ENCODE measurements at places on chromosomes 7 and 10. TPM values are rescaled to one million over a fixed set of nuclear protein-coding genes. Genes with fewer than 3 reads are reported as not detected.

- no peak for DNase-seq
Measured at GRCh38 chr10:112728118-112728883, 221.7 kb upstream of the TCF7L2 start.

- DNase-seq: no peak
Measured at GRCh38 chr10:21427804-21428481, 97.5 kb downstream of the SKIDA1 start.

GRCh38 chr10:114758331-114758730 is 63.2 kb upstream of the FHIP2A start:
- no peak for DNase-seq

DNA sequence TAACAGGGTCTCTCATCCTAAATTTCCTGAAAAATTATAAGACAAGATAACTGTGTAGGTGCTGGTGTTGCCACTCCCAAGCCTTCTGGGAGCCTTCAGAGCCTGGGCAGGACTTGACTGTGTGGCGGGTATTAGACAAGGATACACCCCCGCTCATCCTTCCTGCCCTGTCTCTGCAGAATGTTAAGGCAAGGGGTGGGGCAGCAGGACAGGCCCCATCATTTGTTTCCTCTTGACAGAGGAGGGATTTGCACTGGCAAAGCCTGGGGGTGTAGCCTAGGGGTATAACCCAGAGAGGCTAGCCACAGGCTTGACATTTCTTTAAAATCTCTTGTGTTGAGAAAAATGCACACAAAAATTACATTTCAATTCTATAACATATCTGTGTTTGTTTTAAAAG is 63.5 kb downstream of the GOLGA7B start:
- no peak for DNase-seq

- no peak for DNase-seq
Measured at GRCh38 chr7:158771213-158771834, 58.0 kb downstream of the ESYT2 start.

GRCh38 chr10:22436526-22436892 is 91.2 kb downstream of the SPAG6 start:
- no peak for DNase-seq

GRCh38 chr10:5500910-5501309 is 1.5 kb upstream of the CALML5 start:
- DNase-seq: no peak

GRCh38 chr7:6257675-6258074 is 14.7 kb downstream of the CYTH3 start:
- no peak for DNase-seq

DNA sequence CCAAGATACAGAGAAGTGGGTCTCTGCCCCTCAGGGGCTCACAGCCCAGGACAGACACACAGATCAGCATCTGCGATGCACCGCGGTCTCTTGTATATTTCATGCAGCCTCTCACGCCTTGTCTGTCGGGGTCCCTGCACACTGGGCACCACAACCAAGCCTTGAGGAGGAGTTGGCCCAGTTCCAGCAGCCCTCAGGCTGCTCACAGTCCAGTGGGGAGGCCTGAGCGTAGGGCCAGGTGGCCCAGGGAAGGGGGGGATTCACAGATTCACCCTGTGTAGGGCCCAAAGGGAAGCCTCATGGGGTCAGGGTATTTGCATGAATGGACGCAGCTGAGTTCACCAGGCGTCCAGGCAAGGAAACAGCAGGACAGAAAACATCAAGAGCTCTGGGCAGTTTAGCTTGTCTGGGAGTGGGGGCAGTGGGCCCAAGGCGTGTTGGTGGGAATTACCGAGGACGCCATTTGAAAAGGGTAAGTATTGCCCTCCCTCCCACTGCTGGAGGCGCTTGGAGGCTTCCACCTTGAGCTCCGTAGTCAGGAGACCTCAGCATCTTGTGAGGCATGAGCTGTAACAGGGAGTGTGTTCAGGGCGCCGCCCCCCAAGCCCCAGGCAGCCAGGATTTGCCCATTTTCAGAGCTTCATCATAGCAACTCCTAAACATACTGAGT is 129.1 kb upstream of the CHST15 start:
- no peak for DNase-seq

DNA sequence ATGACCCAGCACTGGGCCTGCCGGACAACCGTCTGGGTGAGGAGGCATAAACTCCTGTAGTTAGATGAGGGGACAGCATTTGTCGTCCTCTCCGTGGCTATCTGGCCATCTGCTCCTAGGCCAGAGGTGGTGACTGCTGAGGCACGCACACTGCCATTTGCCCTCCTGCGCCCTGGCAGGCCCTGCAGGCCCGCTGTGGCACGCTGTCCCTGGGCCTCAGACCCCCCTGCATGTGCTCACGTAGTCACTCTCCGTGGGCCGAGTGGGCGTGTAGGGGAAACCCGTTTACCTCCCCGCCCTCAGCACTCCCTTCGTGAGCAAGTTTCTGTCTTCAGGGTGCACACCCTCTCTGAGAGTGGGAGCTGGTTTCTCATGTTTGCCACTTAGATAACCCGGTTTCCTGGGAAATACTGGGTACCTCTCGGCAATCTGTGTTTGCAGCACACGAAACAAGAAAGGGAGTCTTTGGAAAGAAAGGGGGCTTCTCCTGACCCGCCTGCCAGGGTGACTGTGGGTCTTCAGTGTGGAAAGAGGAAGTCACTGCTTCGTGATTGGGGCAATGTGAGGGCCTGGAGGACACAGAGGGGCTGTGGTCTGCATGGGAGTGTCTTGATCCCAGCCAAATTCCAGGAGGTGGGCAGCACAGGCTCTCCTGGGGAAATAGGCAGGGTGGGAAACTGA is 10.8 kb downstream of the ADAMTS14 start:
- no peak for DNase-seq

DNA sequence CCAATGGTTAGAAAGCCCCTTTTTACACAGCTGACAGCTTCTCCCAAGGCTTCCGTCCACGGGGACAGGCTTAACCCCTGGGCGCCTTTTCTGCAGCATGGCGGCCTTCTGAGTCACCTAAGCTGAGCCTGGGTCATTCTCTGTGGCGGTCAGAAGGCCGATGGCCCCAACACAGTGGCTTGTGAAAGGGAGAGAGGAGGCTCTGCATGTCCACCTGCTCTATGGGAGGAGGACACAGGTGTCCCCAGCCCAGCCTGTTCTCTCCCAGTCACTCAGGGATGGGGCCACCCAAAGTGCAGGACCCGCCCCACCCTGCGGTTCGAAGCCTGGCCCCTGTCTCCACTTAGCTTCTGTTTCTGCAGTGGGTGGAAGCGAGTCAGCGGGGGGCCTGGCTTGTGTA is 20.4 kb upstream of the TTYH3 start:
- DNase-seq: no peak

- no peak for DNase-seq
Measured at GRCh38 chr10:7117806-7118674, 292.8 kb downstream of the SFMBT2 start.

GRCh38 chr7:120190566-120190965 is 82.4 kb upstream of the KCND2 start:
- no peak for DNase-seq

DNA sequence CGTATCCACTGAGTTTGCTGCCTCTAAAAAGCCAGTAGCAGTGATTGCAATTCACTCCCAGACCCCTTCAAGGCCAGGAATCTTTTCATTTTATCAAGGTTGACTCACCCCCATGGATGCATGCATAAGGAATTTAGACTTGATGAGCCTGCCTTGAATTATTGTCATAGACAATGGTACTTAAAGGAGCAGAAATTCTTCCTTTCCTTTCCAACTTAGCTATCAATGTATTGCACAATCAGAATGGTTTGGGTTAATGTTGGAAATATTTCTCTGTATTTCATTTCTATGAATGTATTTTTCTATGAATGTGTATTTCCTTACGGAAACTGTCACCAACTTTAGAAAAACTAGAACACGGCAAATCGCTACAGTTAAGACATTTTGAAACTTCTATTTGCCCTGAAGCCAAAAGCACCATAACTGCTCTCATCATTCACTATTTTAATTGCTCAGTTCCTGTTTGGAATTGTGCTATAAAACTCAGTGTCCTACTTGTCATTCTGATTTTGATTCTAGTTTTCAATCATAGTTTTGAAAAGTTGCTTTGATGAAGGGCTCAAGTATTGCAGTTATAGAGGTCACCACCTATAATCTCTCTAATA is 355.7 kb upstream of the AKR1E2 start:
- DNase-seq: no peak

DNA sequence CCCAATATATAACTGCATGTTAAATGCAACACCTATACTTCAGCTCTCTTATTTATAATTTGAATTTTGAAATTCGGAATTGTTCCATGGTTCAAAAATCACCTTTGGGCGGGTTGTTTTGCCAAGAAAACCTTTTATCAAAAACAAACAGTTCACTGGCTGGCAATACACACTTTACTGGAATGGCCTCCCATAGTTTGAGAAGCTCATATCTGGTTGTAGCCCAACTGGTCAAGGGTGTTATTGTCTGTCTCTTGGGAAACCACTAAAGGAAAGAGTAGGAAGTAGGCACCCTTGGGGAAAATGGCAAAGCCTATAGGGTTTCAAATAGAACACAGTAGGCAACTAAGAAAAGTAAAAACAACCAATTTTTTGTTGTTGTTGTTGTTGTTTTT is 117.9 kb downstream of the HIPK2 start:
- DNase-seq: no peak

DNA sequence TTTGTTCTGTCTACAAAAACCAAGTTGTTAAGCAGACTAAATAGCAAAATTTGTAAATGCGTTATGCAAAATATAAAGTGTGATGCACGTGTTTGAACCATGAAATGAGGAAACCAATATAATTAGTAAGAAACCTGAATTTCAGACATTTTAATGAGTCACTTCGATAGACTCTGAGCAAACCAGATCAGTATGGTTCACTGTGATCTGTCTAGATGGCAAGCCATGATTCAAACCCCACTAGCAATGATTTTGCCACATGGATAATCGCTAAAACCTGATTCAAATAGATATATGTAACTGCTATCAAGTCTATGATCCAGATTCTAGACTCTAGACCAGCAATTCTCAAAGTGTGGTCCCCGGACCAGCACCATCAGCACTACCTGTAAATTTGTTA is 24.8 kb downstream of the ZC3HAV1 start:
- DNase-seq: no peak

DNA sequence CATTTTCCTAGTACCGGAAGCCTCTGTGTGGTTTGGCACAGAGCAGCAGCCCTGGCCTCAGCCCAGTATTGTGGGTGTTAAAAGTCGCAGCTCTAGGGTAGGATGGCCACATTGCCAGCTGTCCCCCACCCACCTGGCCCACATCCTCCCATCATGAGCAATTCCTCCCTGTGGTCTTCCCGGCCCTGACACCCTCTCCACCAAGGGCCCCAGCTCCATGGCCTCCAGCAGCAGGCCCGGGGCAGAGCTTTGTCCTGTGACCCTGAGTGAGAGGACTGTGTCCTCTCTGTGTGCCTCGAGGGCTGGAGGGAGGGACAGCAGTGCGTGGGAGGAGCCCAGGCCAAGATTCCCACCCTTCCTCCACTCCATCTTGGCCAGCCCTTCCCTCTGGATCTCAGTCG is 93.7 kb downstream of the MYL10 start:
- no peak for DNase-seq

- DNase-seq: no peak
Measured at GRCh38 chr7:100856871-100857282, 4.4 kb downstream of the SLC12A9 start.

DNA sequence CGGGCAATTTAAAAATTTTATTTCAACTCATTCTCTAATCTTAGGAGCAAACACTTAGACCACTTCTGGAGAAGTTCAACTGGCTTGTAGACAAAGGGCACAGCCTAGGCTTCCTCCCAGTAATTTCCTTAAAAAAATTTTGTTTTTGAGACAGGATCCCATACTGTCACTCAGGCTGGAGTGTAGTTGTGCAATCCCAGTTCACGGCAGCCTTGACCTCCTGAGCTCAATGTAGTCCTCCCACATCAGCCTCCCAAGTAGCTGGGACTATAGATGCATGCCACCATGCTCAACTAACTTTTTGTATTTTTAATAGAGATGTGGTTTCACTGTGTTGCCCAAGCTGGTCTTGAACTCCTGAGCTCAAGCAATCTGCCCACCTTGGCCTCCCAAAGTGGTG is 38.4 kb downstream of the BAMBI start:
- DNase-seq: no peak

DNA sequence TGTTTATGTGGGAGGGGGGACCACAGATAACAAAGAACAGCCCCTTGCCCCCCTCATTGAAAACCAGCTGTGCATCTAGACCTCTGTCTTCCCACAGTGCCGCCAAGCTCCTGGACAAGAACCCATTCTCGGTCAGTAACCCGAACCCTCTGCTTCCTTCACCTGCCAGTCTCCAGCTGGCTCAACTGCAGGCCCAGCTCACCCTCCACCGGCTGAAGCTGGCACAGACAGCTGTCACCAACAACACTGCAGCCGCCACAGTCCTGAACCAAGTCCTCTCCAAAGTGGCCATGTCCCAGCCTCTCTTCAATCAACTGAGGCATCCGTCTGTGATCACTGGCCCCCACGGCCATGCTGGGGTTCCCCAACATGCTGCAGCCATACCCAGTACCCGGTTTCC is 91.0 kb upstream of the PDCD4 start:
- no peak for DNase-seq

- no peak for DNase-seq
Measured at GRCh38 chr7:107742678-107743566, 1.0 kb upstream of the CBLL1 start.

DNA sequence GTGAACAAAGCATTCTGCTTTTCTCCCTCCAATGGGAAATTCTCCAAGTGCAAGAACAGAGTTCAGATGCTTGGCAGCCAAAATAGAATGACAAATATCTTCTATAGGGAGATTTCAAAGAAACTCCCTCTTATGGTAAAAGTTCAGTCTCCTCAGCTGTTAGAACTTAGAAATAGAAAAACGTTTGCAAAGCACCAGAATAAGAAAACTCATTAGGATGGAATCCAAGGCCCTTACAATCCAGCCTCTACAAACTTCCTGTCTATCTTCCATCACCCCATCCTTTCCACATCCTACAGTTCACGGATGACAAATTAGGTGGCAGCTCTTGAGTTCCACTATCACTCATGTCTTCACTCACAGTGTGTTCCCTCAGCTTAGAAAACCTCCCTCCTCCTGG is 25.7 kb downstream of the FAM13C start:
- peak; percentile 35 for DNase-seq

NRG3 gene
- 1.5 TPM for total RNA-seq

FIGNL1 gene
- total RNA-seq: 31.6 TPM

RAB19 gene
- 1.7 TPM for total RNA-seq

KLLN gene
- 0.63 TPM for total RNA-seq

MACROH2A2 gene
- 15.2 TPM for total RNA-seq

RAPGEF5 gene
- total RNA-seq: 99.1 TPM

CNOT4 gene
- 36.1 TPM for total RNA-seq

ZNF117 gene
- total RNA-seq: 52.5 TPM

SLC18A2 gene
- total RNA-seq: 12.6 TPM

EBF3 gene
- 29.4 TPM for total RNA-seq
